ENCODE measurements at places on chromosomes 7 and 10. TPM values are rescaled to one million over a fixed set of nuclear protein-coding genes. Genes with fewer than 3 reads are reported as not detected.

POLR2J2 gene
- 1.2 TPM for total RNA-seq

PBLD gene
- total RNA-seq, result 8.6 TPM

PIK3AP1 gene
- 4.5 TPM for total RNA-seq

PODXL gene
- total RNA-seq, result 9.4 TPM

EPHB6 gene
- total RNA-seq, result 29.3 TPM

OR13A1 gene
- under 0.01 TPM for total RNA-seq

LRRC4 gene
- 13.9 TPM for total RNA-seq

KAZALD1 gene
- total RNA-seq, result 0.41 TPM

CYP3A4 gene
- not detected for total RNA-seq

CABCOCO1 gene
- 4.9 TPM for total RNA-seq

PRRT4 gene
- total RNA-seq, result 3.3 TPM

ACSM6 gene
- not detected for total RNA-seq

FAM25A gene
- total RNA-seq, result not detected

MYL10 gene
- not detected for total RNA-seq

NUDT13 gene
- 0.41 TPM for total RNA-seq

VWDE gene
- total RNA-seq, result 1.2 TPM

SEPTIN7 gene
- 271 TPM for total RNA-seq

TDRD1 gene
- total RNA-seq, result 0.41 TPM

NXPH1 gene
- total RNA-seq, result 41.6 TPM

UNC5B gene
- 2.9 TPM for total RNA-seq

CCDC71L gene
- 108 TPM for total RNA-seq

SUN3 gene
- total RNA-seq, result not detected

OPTN gene
- total RNA-seq, result 75.4 TPM

ADRA2A gene
- 19.6 TPM for total RNA-seq

AGMO gene
- total RNA-seq, result under 0.01 TPM

BEND7 gene
- total RNA-seq, result 9.8 TPM

CYP3A7 gene
- not detected for total RNA-seq

EMX2 gene
- total RNA-seq, result 2.0 TPM

NUTM2A gene
- total RNA-seq, result 1.6 TPM

ZP3 gene
- total RNA-seq, result 1.2 TPM

SEMA3A gene
- 33.0 TPM for total RNA-seq

CCDC172 gene
- not detected for total RNA-seq

RAPGEF5 gene
- 90.9 TPM for total RNA-seq

KLF14 gene
- not detected for total RNA-seq

TMEM213 gene
- not detected for total RNA-seq

SLC13A1 gene
- not detected for total RNA-seq

HOGA1 gene
- 0.41 TPM for total RNA-seq

STAG3 gene
- total RNA-seq, result 1.2 TPM

PPP1R9A gene
- 93.3 TPM for total RNA-seq

MALRD1 gene
- 1.2 TPM for total RNA-seq

NPY4R2 gene
- total RNA-seq, result under 0.01 TPM

ARMC3 gene
- total RNA-seq, result 3.3 TPM

TUBAL3 gene
- not detected for total RNA-seq

DYDC2 gene
- total RNA-seq, result 2.4 TPM

NPVF gene
- total RNA-seq, result not detected

SMKR1 gene
- 3.7 TPM for total RNA-seq

NPC1L1 gene
- not detected for total RNA-seq

GJD4 gene
- not detected for total RNA-seq

PFKP gene
- total RNA-seq, result 81.5 TPM

FAM25G gene
- total RNA-seq, result not detected

CALML3 gene
- total RNA-seq, result under 0.01 TPM

Measured in frontal cortex (tissue), 4 donors.